ENCODE measurements at places on chromosomes 3 and 15.

GRCh38 chr3:85376131-85376530 is 417.3 kb downstream of the CADM2 start:
- DNase-seq = no peak

DNA sequence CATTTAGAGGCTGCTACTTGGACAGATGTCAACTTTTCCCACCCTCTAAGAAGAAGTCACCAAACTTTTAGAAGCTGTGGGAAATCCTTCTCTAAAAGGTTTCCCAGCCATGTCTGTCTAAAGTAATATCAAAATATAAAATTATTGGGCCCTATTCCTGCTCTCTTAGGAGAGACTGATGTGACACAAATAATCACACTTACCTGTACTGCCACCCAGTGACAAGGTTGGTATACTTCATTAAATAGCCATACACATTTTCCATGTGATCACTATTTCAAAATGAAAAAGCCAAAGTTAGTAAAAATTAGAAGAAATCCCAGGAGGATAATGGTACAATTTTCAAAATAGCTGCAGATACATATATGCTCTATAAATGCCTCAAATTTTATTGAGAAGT is 12.6 kb downstream of the OSBPL11 start:
- DNase-seq = no peak

DNA sequence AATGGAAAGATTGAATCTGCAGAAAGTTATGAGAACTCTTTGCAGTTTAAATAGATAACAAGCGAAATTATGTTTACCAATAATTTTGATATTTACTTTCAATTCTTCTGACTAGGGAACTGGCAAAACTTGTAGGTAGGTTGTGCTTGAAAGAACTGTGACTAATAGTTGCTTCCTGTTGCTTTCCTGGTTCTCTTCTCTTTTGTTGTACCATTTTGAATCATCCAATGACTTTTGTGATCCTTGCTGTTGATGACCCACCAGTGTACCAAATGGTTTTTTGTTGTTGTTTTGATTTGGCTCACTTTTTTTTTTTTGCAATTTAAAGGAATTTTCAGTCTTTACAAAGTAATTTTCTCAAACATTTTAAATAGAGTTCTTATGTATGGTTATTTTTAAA is 64.9 kb upstream of the DCBLD2 start:
- no peak for DNase-seq

- DNase-seq = no peak
Observed at GRCh38 chr15:71802770-71803169, 7.6 kb upstream of the NR2E3 start.

GRCh38 chr3:71217640-71218222 is 365.8 kb downstream of the FOXP1 start:
- no peak for DNase-seq

DNA sequence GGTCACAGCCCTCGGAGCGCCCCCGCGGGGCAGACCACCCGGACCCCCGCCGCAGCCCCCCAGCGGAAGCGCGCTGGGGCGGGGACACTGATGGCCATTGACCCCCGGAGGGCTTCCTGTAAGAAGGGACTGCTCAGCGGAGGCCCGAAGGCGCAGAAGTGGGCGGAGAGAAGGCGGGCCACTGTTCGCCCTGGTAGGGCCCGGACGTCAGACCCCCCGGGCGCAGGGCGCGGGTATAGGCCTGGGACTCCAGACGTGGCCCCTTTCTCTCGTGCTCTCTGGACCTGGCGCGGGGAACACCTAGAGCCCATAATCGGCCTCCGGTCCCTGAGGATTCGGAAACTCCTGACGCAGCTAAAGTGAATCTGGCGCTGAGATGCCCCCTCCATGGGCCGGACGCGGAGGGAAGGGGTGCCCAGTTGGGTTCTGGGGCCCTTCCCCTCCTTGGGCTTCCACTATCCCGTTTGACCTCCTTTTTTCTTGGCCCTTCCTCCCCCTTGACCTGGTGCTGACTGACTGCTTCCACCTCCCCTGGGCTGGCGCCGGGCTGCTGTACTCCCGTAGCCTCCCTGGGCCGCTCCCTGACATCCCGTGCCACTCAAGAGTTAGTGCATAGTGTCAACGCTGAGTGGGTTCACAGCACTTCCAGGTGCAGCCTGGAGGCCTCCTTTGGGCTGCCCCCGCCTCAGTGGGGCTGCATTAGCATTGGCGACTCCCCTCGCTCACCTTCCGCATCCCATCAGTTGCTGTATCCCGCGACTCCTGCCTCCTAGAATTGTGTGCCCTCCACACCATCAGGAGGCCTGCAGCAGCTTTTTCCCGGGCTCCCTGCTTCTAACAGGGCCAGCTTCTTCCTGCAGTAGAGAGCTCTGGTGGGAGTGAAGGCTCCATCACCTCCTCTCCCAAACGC is 694 bp downstream of the ABTB1 start:
- DNase-seq = peak; percentile 41

DNA sequence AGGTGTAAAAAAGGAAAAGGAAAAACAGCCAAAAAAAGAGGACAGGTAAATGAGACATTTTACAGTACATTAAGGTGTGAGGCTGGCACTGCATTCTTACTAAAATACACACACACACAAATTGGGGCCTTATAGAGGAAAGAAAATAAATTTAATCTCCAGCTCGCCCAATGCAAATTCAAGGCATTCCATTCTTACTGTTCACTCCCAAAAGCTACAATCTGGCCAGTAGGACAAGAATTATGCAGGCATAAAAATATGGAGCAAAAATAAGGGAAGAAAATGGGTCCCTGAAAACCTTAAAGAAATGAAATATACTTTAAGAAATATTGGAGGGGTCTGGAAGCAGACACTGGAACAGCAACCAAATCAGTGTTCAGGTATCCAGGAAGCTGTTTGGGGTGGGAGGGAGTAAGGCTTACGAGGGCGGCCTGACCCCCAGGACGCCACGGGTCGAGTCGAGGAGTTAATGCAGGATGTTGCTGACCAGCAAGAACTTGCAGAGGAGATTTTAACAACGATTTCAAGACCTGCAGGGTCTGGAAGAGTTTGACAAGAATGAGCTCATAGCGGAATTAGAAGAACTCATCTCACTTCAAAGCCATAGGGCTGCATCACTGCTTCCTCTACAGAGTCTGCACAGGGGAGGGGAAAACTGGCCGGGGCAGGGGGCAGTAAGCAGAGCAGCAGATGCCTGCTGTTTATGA is 245.5 kb downstream of the TBL1XR1 start:
- no peak for DNase-seq

DNA sequence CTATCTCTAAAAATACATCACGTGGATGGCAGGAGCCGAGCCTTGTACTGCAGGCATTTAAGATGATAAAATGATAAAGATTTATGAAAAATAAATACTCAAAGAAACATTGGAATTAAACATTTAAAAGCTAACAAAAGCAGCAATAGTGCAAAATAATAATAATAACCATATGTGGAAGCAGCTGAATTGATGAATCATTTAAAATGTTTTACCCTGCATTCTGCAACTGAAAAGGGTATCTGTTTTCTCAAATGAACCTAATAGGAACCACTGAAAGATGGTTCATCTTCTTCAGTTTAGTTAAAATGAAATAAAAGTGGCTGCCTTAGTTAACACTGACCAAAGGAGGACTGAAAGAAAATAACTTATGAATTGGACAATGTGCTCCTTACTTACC is 436.1 kb downstream of the TUSC7 start:
- DNase-seq = no peak

DNA sequence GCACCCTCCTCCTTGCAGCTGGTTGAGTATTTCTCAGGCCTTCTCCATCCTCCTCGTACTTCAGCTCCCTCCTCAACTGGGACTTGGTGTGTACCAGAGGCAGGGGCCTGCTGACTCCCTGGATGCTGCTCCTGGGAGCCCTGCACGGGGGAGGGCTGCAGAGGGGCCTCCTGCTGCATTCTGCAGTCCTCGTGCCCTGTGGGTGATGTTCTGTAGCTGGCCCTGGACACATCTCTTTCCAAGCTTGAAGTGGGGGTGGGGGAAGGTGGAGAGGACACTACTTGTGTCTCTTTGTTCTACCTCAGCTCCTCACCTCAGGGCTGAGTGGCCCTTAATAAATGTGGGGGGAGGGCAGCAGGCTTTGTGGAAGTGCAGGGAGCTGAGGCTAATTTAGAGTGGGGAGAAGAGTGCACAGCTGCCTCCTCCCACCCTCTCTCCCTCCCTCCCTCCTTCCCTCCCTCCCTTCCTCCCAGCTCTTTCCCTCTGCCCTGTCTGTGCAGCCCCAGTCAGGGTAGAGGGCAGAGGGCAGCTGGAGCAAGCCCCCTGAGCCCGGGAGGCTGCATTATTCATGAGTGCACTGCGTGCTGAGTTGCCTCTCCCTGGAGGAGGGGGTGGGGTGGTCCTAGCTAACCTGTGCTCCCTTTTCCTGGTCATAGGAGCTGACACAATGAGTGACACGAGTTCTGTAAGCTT is 3.7 kb upstream of the GRM2 start:
- DNase-seq = no peak

All from T follicular helper cell (primary cell).